ENCODE measurements at places on chromosomes 7 and 10.

DNA sequence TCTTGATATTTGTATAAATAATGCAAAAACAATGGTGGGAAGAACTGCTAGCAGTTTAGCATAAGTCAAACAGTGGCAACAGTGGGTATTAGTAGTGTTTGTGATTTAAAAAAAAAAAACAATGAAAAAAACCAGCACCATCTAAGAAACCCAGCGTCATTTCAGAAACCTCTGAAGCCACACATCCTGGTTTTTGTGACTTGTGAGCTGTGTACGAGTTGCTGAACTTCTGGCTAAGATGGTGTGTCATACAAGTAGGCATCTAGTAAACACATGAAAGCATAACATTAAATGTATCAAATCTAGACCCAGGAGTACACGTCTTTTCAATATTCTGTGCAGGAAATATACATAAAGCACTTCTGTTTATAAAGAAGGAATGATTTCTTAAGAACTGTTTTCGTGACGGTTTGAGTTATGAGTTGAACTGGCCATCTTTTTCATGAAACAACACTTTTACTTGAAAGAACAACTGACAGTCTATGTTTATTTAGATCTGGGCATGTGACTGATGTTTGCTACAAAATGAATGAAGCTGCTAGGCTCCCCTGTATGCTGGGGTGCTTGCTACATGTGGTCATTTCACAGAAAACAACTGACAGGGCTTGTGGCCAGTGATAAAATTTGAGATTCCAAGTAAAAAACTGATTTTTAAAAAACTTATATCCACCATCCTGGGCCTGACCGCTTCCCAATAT lies 143.5 kb downstream of the PIP4K2A start:
- DNase-seq: no peak

DNA sequence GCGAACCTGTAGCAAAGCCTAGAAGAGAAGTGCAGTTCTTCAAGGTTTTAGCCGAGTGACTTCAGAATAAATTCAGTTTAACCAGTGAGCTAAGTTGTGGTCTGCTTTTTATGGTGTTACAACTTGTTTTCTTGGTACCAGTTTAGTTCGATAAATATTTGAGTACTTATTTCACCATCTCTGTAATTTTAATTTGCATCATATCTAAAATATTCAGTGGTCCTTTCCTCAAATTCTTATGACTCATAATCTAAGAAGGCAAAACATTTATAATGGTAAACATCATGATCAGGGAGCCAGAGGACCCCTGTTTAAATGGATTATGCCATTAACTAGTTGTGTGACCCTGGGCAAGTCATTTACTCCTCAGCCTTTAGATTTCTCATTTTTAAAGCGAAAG lies 4.1 kb upstream of the BMPER start:
- DNase-seq: no peak

DNA sequence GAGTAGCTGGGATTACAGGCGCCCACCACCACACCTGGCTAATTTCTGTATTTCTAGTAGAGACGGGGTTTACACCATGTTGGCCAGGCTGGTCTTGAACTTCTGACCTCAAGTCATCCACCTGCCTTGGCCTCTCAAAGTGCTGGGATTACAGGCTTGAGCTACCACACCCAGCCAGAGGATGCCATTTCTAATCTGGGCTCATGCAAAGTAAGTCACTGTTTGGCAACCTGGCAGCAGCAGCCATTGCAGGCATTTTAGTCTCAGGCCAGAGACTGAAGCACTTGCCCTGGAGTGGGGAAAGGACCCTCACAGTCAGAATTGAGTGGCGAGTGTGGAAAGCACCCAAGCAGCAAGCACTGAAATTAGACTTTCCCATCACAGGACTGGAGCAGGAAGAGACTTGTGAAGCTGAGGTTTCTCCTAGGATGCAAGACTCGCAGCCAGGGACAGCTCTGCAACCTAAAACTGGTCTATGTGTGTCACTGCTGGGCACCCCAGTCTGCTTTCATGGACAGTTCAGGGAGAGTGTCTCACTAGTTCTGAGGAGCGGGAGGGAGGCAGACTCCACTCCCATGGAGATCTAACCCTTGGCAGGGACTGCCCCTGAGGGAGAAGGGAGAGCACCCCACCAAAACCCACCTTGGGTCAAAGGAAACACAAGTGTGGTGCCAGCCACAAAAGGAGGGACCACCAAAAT lies 27.6 kb downstream of the SNX13 start:
- no peak for DNase-seq

DNA sequence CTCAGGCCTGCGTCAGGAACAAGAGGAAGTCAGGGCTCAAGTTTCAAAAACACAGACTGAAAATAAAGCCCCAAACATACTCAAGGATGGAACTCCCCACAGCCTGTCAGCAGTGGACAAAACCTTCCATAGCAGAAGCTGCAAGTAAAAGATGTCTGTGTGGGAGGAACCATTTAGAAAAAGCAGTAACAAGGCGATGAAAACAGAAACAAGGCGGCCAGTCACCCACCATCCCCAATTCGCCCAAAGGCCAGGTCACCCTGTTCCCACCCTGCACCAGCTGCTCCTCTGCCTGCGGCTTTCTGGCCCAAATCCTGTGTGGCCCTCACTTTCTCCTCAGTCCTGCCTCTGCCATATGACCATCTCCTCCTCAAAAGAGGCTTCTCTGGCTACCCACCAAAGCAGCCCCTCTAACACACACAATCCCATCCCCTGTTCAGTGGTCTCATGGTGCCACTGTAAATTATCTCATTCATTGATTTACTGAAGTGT lies 27.8 kb downstream of the KCNMA1 start:
- DNase-seq: no peak

DNA sequence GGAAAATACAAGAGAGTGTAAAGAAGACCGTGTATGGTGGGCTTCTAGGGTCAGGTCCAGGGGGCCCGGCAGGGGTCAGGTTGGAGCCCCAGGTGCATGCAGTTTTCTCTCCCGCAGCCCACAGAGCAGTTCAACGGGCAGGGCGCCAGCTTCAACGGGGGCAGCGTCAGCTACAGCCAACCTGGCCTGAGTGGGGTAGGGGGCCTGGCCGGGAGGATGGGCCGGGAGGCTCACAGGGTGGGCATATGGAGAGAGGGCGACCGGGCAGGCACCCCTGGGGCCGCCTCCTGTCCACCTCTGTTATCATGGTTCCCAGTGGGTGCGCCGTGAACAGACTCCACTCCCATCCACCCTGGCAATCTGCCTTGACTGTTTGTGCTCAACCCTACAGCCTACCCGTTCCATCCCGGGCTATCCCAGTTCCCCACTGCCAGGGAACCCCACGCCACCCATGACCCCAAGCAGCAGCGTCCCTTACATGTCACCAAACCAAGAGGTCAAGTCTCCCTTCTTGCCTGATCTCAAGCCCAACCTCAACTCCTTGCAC lies 11.5 kb downstream of the ZMIZ2 start:
- no peak for DNase-seq

GRCh38 chr7:133230591-133231194 lies 22.2 kb upstream of the EXOC4 start:
- DNase-seq: no peak

DNA sequence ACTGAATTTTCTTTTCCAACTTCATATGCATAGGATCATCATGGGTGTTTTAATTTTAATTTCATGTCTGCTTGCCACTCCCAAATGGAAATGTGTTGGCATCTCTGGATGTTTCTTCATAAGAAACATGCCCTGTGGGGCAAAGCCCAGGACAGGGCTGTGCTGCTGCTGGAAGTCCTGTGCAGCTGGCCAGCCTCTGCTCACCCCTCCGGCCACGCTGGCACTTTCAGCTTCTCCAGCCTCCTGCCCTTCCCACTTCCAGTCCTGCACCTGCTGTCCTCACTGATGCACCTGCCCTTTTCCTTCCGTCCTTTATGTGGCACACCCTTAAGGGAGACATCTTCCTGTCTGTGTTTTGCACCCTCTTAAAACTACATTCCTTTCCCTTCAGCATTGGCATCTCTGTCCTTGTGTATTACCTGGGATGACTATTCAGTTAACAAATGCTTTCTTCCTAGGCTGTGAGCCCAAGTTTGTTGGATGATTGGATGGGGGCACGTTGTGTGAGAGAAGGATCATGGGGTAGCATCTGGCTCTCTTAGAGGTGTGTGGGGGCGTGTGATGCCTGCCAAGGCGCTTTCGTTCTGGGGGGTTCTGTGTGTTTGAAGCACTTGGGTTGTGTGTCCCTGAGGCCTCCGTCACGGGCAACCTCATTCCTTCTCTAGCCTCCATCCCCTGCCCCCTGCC lies 56.8 kb downstream of the TCF7L2 start:
- no peak for DNase-seq

GRCh38 chr7:152571068-152571467 lies 104.9 kb downstream of the XRCC2 start:
- DNase-seq: no peak

- DNase-seq: no peak
Observed at GRCh38 chr10:92699193-92699517, 9.4 kb downstream of the HHEX start.

- no peak for DNase-seq
Observed at GRCh38 chr7:28503396-28503795, 91.1 kb downstream of the CREB5 start.

DNA sequence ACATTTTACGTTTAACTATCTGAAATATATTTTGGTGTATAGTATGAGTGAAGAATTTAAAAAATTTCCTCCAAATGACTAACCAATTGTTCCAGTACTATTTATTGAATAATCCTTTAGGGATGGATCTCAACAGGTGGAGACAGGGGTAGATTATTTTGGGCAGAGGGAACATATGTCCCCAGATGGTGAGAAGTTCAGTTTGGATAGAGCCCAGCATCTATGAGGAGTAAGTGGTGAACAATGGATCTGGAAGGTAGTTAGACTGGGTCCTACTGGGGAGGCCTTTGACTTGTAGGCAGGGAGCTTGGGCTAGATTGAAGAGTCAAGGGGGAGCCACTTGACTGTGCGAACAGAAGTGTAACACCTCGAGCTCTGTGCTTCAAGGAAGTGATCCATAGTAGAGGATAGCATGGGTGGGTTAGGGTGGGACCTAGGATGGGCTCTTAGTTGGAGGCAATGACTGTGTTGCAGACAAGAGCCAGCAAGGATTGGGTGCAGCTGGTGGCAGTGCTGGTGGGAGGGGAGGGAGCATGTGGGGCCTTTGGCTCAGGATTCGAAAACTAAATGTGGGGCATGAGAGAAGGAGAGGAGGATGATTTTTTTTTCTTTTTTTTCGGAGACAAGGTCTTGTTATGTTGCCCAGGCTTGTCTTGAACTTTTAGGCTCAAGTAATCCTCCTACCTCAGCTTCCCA lies 3.9 kb upstream of the PURB start:
- DNase-seq: no peak

- no peak for DNase-seq
Observed at GRCh38 chr10:73086816-73087215, 9.8 kb downstream of the P4HA1 start.

DNA sequence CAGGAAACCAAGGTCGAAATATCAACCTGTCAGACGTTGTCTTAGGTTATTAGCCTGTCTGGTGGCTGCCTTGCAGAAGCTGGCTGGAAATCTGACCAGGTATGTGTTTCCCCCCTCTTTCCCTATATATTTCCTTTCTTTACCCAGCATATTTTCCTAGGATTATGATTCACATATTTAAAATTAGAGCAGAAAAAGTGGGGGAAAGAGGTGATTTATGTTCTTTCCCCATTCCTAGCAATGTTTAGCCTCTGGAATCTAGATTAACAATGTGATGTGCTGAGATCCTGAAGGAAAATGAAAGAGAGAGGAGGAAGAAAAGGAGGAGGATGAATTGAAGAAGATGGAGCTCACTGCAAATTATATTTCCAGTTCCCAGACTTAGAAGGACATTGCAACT lies 421.4 kb upstream of the AUTS2 start:
- no peak for DNase-seq

DNA sequence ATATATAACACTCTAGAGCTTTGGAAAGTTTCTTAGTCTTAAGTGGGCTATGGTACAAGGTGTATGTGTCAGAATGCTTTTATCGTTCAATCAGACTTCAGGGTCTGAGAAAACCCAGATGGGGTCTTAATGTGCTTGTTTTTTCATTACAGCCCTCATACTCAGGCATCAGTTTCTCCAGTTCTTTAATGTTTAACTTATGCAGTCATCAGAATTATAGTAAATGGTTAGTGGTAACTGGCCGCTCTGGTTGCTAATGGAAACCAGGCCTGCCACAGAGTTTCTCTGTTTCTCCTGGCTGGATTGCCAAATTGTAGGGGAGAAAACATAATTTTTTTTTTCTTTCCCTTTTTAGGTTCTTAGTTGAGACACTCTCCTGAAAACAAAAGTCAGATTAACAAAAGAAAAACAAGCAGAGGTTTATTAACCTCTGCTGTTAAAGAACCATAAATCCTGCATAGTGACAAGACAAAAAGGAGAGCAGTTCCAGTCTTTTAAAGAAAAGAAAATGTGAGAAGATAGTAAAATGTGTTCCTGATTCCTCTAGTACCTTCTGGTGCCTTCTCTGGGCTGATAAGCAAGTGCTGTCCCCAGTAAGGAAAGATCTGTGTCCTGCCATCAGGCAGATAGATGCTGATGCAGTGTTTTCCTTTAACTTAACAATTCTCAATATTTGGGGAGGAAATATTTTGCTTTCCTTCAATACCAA lies 21.5 kb upstream of the GHITM start:
- DNase-seq: no peak

DNA sequence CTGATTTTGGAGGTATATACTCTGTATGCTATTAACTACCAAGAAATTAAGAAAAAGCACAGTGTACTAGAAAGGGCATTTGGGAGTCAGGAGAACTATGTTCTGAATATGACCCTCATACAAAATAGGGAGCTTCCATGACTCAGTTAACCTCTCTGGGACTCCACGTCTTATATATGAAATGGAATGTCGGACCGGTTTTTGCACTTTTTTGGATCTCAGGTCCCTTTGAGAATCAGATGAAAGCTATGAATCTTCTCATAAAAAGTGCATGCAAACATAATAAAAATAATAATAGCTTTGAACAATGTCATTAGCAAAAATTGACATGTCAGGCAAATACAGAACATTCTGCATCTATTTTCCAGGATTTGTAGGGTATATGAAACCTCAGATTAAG lies 113.0 kb downstream of the ARID5B start:
- no peak for DNase-seq

- DNase-seq: no peak
Observed at GRCh38 chr7:36044101-36044892, 108.8 kb upstream of the EEPD1 start.

DNA sequence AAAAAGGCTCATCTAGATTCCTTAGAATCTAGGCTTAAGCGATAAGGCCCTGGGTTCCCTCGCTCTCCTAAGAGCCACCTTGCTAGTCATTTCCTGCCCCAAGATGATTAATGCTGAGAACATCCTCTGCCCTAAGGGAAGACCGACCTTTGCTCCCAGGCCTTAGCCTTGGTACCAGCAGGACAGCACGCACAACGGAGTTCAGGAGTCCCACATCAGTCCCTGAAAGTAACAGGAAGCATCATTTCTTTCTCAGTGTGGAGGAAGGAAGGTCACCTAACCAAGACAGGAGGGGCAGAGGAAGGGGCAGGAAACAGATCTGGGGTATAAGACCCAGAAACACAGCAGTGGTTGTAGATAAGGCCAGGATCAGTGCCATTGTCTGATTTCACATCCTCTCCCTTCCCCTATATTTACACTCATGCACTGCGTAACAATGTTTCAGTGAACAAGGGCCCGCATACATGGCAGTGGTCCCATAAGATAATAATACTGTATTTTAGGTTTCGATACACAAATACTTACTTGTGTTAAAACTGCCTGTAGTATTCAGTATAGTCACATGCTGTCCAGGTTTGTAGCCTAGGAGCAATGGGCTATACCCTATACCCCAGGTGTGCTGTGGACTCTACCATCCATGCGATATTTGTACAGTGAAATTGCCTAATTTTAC lies 8.1 kb upstream of the FAM107B start:
- DNase-seq: no peak

GRCh38 chr7:147483634-147484292 lies 1106.8 kb upstream of the C7orf33 start:
- no peak for DNase-seq

Measured in right renal cortex interstitium (tissue), 3 donors.